ENCODE measurements at places on chromosomes 7 and 10. TPM values are rescaled to one million over a fixed set of nuclear protein-coding genes. Genes with fewer than 3 reads are reported as not detected.
A peak's percentile ranks its signal among the peaks of the same experiment; 100 is the strongest.

DNA sequence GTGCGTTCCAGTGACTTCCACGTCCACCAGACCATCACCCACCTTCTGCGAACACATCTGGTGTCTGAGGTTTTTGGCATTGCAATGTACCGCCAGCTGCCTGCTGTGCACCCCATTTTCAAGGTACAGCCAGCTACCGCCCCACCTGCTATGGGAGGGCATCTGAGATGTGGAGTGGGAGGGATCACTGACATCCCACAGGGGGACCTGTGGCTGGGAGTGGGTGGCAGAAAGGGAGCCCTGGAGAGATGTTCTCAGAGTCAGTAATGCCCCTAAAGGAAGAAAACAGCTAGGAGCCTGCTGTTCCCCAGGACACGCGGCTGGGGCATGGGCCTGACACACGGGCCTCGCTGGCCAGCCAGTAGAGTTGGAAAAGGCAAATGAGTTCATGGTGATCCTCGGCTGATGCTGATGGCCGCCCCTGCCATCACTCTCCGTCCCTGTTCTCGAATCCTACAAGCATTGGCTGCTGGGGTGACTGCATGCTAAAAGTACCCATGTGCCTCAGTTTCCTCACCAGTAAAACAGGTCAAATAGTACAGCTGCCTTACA is 66.6 kb downstream of the ALOX5 start:
- H3K27me3 ChIP-seq = no peaks in the 10 kb centered on the region
- H3K4me3 ChIP-seq = no peak overlapping the region
- no peak overlapping the region for H3K27ac ChIP-seq
- peaks cover 3% of the 10 kb centered on the region for H3K4me1 ChIP-seq
- no peak for DNase-seq

- H3K4me3 ChIP-seq = no peak overlapping the region
- DNase-seq = no peak
- no peaks in the 10 kb centered on the region for H3K36me3 ChIP-seq
- no peaks in the 10 kb centered on the region for H3K4me1 ChIP-seq
These were observed 33.7 kb upstream of the CREB5 start for GRCh38 chr7:28378574-28379149.

DNA sequence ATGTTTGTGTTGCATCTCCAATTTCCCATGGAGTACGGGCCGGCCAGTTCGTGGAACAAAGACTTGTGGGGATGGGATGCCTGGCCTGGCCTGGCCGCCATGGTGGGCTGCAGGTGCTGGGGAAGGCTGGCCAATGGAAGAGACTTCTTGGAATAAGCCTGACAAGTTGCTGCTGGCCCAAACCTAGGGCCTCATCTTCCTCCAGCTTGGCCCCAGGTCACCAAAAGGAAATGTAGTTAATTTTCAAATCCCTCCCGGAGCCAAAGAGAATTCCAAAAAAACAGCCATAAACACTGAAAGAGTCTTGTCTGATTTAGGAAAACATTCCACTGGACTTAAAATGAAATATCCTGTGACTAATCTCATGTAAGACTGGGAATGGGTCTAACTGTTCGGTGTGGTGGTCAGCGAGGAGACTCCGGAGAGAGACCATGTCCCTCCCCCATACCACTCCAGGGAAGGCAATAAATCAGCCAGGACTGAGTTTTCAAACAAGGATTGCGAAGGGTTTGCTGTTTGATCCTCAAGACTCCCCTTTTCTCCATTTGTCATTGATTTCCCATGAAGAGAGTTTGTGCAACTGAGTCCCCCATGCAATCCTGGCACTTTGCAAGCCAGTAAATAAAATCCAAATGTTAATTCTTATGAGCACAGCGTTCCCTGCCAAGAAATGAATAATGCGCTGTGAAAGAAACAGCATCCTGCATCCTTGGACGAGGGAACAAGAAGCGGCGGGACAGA is 128.7 kb upstream of the HABP2 start:
- no peak overlapping the region for H3K4me3 ChIP-seq
- H3K27ac ChIP-seq = no peak overlapping the region
- no peaks in the 10 kb centered on the region for H3K36me3 ChIP-seq
- DNase-seq = peak; percentile 68
- no peaks in the 10 kb centered on the region for H3K4me1 ChIP-seq

DNA sequence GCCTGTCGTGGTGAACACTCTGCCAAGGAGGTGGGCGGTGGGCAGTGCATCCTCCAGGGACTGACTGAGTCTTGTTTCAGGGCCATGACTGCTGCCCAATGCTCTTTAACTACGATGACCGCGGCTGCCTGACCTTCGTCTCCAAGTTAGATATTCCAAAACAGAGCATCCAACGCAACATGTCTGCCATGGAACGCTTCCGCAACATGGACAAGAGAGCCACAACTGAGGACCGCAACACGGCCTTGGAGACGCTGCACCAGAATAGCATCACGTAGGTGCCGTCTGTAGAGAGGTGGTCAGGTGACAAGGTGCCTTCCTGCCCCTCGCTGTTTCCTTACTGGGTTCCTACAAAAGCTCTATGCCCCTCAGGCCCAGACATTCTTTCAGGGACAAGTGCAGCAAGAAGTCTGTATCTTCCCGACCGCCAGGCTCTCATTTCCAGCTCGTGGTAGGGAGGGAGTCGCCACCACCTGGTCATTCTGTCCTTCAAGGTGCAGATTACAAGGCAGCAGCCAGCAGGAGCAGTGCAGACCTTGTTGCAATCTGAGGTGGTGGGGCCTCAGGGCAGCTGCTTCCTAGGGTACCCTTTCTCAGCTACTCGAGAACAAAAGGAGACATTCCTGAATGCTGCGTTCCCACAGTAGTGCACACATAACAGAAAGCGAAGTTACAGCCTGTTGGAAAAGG is 14.9 kb upstream of the ARPC1B start:
- no peaks in the 10 kb centered on the region for H3K27me3 ChIP-seq
- peaks cover 8% of the 10 kb centered on the region for H3K36me3 ChIP-seq
- no peak for DNase-seq
- H3K27ac ChIP-seq = no peak overlapping the region

- peaks cover 26% of the 10 kb centered on the region for H3K4me1 ChIP-seq
- peak overlapping the region; percentile 20 for H3K4me3 ChIP-seq
- no peaks in the 10 kb centered on the region for H3K27me3 ChIP-seq
- H3K36me3 ChIP-seq = no peaks in the 10 kb centered on the region
These were observed 1.7 kb upstream of the CXCL12 start for GRCh38 chr10:44386546-44387052.

DNA sequence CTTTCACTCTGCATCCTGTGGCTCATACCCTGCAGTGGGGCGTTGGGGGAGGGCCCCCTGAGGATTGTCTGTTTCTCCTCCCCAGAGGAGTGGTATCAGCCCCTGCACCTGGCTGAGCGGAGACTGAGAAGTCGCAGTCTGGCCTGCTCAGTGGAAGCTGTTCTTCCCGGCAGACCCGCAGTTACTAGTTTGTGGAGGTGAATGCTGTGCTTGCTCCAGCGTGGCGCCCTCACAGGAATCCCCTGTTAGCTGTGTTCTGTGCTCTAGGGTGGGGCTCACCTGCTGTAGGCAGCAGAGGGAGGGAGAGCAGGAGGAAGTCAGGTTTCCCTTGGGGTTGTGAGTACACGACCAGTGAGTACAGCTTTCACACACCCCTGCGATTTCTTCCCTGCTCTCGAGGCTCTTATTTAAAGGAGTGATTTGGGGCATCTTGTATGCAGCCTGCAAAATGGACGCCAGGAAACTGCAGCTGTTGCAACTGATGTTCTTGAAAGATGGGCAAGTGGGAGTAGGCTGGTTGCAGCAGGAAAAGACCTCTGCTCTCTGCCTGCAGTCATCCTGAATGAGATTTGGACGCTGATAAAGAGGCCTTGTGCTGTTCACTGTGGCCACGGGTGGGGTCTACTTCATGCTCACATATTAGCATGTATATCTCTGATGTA is 66.4 kb downstream of the HK1 start:
- no peaks in the 10 kb centered on the region for H3K27me3 ChIP-seq
- no peak overlapping the region for H3K4me3 ChIP-seq
- DNase-seq = no peak
- peaks cover 82% of the 10 kb centered on the region for H3K4me1 ChIP-seq
- H3K36me3 ChIP-seq = peaks cover 25% of the 10 kb centered on the region

DNA sequence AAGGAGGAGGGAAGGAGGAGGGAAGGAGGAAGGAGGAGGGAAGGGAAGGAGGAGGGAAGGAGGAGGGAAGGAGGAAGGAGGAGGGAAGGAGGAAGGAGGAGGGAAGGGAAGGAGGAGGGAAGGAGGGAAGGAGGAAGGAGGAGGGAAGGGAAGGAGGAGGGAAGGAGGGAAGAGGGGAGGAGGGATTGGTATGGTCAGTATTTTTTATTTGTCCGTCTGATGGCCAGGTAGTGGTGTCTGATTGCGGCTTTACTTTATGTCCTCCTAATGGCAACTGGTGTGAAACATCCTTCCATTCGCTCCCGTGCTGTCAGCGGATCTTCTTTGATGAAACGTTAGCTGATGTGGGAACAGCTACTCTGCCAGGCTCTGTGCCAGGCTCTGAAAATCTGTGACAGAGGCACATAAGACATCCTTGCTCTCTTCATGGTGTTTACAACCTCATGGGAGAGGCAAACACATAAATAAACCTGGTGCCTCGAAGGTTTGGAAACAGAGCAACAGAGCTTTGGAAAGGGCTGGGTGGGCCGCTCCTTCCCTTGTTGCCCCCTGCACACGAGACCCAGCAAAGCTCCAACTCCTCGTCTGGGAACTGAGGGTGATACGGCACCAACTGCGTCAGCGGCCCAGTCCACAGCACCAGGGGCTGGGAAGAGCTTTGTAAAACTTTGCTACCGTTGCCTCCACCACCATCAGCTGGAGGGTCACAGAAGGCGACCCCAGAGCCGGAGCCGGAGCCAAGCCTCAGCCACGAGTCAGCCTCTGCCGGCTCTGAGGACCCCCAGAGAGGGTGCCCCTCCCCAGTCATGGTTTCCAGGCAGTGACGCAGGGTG is 40.3 kb downstream of the PDGFA start:
- H3K27me3 ChIP-seq = peaks cover 7% of the 10 kb centered on the region
- DNase-seq = peak; percentile 46
- no peaks in the 10 kb centered on the region for H3K36me3 ChIP-seq
- H3K4me3 ChIP-seq = no peak overlapping the region

GRCh38 chr10:93280121-93280698 is 201.9 kb downstream of the MYOF start:
- no peak overlapping the region for H3K27ac ChIP-seq
- no peak overlapping the region for H3K4me3 ChIP-seq
- H3K27me3 ChIP-seq = no peaks in the 10 kb centered on the region
- no peak for DNase-seq
- H3K36me3 ChIP-seq = no peaks in the 10 kb centered on the region

DNA sequence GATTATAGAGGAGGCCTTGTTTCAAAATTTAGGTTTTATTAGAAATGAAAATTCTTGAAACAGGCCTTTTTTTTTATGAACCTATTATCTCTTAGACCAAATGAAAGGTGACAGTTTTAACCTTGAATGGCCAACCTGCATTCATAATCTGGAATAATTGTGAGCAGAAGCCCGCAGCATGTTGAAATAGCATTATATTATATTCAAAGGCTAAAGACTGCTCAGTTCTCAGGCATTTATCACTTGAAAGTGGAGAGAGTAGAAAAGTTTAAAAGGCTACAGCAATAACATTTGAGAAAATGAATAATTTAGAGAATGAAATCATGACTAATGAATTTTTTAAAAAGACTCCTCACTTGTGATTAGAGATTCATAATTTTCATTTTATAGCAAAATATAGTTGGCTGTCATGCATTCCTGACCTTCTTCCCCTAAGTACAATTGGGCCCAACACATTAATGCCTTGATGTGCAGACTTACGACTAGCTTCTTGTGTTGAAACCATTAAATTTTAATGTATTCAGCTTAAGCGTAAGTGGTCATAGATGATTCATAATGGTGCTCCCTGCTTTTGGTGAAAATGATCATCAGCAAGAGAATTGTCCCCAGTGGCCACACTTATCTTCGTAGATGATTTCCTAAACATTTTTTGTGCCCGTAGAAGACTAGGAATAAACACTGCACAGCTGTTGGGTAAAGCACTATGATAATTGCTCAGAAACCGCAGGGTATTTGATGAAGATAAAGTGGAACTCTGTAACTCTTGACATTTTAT is 346.6 kb upstream of the BMPER start:
- H3K27me3 ChIP-seq = no peaks in the 10 kb centered on the region
- DNase-seq = no peak
- no peak overlapping the region for H3K4me3 ChIP-seq
- peaks cover 30% of the 10 kb centered on the region for H3K4me1 ChIP-seq

- H3K36me3 ChIP-seq = peaks cover 4% of the 10 kb centered on the region
- H3K27ac ChIP-seq = no peak overlapping the region
- no peak for DNase-seq
These were observed 4.4 kb upstream of the ADAM8 start for GRCh38 chr10:133281084-133281483.

DNA sequence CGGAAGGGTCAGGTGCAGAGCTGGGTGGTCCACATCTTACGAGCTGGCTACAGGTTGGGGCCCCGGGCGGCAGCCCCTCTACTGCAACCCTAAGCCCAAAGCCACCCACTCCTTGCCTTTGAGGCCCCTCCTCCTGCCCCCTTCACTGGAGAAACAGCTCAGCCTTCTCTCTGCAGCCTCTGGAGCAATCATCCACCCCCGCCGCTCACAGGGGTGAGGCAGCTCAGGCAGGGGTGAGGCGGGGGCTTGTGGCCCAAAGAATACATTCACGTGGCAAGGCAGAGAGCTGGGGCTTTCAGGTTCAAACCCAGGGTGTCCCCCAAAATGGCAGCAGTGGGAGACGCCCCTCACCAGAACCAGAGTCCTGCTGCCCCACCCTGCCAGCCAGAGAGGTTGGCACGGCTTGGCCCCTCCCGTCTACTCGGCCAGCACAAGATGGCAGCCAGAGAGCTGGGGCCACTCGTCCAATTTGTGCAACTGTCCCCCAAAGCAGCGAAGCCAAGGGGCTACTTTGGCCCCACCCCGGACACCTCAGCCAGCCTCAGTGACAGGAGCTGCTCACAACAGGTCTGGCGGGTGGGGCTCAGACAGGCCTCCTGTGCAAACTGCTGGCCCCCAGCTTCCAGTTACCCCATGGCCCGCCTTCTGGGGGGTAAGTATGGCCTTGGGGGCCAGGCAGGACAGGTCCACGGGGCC is 7.2 kb downstream of the GNB2 start:
- no peaks in the 10 kb centered on the region for H3K4me1 ChIP-seq
- H3K27me3 ChIP-seq = no peaks in the 10 kb centered on the region
- no peak overlapping the region for H3K4me3 ChIP-seq
- DNase-seq = no peak
- H3K27ac ChIP-seq = peak overlapping the region; percentile 30

Gene GRID1
- total RNA-seq = 0.56 TPM

Gene TMEM229A
- total RNA-seq = not detected

Gene NEUROG3
- total RNA-seq = not detected

Gene NKX1-2
- not detected for total RNA-seq

Data from psoas muscle (tissue), 8 donors.